ENCODE measurements at places on chromosomes 6 and 20. TPM values are rescaled to one million over a fixed set of nuclear protein-coding genes. Genes with fewer than 3 reads are reported as not detected.

COX4I2 gene
- not detected for total RNA-seq

- no peak overlapping the region for H3K4me3 ChIP-seq
- H3K27me3 ChIP-seq = peaks cover 12% of the 10 kb centered on the region
- H3K4me1 ChIP-seq = no peaks in the 10 kb centered on the region
- no peaks in the 10 kb centered on the region for H3K36me3 ChIP-seq
- no peak overlapping the region for H3K27ac ChIP-seq
- no peak for DNase-seq
These were observed 18.2 kb upstream of the FRMD1 start for GRCh38 chr6:168097221-168097620.

- H3K27me3 ChIP-seq = peaks cover 12% of the 10 kb centered on the region
- no peak overlapping the region for H3K27ac ChIP-seq
These were observed 24.7 kb downstream of the FNDC1 start for GRCh38 chr6:159193923-159194322.

DNA sequence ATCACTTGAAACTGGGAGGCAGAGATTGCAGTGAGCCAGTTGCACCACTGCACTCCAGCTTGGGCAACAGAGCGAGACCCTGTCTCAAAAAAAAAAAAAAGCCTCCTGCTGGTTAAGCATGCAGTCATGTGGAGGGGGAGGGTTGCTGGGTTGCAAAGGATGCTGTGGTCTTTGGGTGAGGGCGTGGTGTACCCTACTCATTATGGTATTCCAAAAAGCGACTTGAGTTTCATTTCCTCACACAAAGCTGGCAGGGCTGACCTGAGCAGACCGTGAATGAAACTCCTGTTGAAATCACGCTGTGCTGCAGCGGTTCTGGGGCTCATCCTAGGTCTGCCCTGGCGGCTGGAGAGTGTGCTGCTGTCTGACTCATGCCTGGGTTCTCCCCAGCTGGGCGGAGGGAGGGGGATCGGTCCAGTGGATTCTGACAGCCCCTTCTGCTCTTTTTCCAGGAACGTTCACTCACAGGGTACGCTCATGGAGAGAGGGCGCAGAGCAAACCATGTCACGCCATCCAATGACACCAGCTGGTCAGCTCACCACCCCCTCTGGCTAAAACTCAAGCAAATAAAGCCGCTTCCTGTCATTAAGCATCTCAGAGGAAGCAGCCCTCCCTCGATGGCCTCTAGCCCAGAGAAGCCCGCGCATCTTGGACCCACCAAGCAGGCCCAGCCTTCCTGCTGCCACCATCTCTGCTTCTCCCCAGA lies 166.2 kb downstream of the SCML4 start:
- DNase-seq = peak; percentile 88
- peak overlapping the region; percentile 35 for H3K27ac ChIP-seq
- peak overlapping the region; percentile 61 for H3K4me3 ChIP-seq
- peaks cover 36% of the 10 kb centered on the region for H3K4me1 ChIP-seq

DNA sequence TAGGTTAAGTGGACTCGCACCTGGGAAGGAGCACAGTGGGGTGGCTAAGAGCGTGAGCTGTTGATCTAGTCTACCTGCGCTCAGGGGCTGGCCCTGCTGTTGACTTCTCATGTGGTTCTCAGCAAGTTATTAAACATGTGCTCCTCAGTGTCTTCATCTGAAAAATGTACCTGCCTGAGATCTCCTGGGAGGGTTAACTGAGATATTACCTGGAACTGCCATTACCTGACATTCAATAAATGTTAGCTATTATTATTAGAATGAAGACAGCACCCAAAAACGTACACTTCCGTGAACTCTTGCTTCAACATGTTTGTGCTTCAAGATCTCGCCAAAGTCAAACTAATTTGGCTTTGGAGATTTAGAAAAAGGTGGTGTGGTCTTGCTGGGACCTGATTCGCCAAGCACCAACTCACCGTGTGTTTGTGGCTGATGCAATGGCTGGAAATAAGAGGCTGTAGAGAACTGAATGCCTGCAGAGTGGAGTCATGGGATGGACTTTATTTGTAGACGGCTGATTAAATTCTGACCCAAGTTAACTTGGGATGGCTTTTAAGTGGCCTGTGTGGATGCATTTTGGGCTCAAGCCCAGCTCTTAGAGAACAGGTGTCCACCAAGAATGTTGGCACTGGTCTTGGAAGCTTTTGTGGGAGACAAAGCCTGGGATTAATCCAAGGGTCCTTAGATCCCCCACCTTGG lies 692.9 kb downstream of the QKI start:
- H3K27me3 ChIP-seq = peaks cover 13% of the 10 kb centered on the region
- H3K36me3 ChIP-seq = no peaks in the 10 kb centered on the region
- no peak overlapping the region for H3K27ac ChIP-seq
- no peak overlapping the region for H3K4me3 ChIP-seq
- no peak for DNase-seq

DNA sequence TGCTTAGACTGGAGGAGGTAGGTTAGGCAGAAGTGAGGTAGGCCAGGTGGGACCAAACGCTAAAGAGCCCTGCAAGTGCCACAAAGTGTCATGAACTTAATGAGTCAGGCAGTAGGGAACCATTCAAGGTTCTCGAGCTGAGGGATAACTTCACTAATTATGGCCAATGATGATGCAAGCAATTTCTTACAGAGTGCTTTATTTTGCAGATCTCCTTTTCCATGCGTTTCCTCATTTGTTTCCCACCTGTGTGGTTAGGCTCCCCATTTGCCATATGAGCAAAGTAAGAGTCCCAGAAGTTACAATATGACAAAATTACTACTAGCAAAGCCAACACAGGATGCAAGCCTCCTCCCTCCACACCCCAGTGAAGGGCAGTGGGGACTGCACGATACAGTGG lies 36.5 kb upstream of the PSMF1 start:
- H3K4me3 ChIP-seq = no peak overlapping the region
- peaks cover 15% of the 10 kb centered on the region for H3K4me1 ChIP-seq
- no peak overlapping the region for H3K27ac ChIP-seq
- H3K36me3 ChIP-seq = peaks cover 7% of the 10 kb centered on the region

GRCh38 chr6:44480097-44480541 lies 92.6 kb downstream of the CDC5L start:
- H3K4me1 ChIP-seq = no peaks in the 10 kb centered on the region
- no peak for DNase-seq
- no peak overlapping the region for H3K27ac ChIP-seq
- no peak overlapping the region for H3K4me3 ChIP-seq
- no peaks in the 10 kb centered on the region for H3K36me3 ChIP-seq

GRCh38 chr20:35341366-35342028 lies 49.3 kb upstream of the FAM83C start:
- no peaks in the 10 kb centered on the region for H3K27me3 ChIP-seq
- H3K4me3 ChIP-seq = no peak overlapping the region
- no peak for DNase-seq
- H3K27ac ChIP-seq = no peak overlapping the region

- peaks cover 25% of the 10 kb centered on the region for H3K27me3 ChIP-seq
- no peak overlapping the region for H3K4me3 ChIP-seq
- peaks cover 10% of the 10 kb centered on the region for H3K4me1 ChIP-seq
- H3K36me3 ChIP-seq = no peaks in the 10 kb centered on the region
- H3K27ac ChIP-seq = no peak overlapping the region
These were observed 4.1 kb upstream of the RAB23 start for GRCh38 chr6:57226221-57226620.

DNA sequence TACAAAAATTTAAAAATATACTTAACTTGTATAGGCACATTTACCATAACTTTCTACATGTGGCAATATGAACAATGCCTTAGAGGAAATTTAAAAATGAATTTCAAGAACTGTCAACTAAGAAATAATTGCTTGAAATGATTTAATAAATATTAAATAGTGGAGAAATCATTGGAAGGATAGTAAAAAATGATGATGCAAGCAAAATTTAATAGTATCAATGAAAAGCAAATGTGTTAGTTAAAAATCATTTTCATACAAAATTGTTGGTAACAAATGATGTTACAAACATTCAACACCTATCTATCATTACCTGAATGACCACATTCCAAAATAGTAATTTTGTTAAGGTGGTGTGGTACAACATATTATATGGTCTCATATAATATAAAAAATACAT lies 331.0 kb downstream of the HAO1 start:
- no peaks in the 10 kb centered on the region for H3K36me3 ChIP-seq
- no peaks in the 10 kb centered on the region for H3K27me3 ChIP-seq
- H3K4me3 ChIP-seq = no peak overlapping the region
- H3K27ac ChIP-seq = no peak overlapping the region

DNA sequence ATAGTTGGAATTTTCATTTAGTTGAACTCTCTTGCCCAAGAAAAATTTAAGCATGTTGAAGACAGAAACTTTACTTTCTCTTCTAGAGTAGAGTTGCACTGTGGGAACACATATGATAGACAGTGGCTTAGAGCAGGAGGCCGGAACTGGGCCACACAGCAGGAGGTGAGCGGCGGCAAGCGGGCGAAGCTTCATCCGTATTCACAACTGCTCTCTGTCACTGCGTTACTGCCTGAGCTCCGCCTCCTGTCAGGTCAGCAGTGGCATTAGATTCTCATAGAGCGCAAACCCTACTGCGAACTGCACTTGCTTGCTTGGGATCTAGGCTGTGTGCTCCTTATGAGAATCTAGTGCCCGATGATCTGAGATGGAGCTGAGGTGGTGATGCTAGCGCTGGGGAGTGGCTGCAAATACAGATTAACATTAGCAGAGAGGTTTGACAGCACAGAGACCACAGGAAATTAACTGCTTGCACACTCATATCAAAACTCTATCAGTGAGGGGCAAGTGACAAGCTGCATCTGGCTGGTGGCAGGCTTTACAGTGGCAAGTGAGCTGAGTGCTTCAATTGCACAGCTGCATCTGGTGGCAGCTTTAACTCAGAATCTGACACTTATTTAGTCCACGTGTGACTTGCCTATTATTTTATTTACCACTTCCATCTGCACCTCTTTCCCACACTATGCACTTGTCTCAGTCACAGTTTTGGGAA lies 174.9 kb upstream of the C6orf118 start:
- no peaks in the 10 kb centered on the region for H3K4me1 ChIP-seq
- no peak for DNase-seq
- no peak overlapping the region for H3K27ac ChIP-seq
- no peak overlapping the region for H3K4me3 ChIP-seq
- no peaks in the 10 kb centered on the region for H3K36me3 ChIP-seq

ANKEF1 gene
- 0.58 TPM for total RNA-seq

C6orf141 gene
- 0.43 TPM for total RNA-seq

CLVS2 gene
- not detected for total RNA-seq

GRCh38 chr6:6001443-6001842 lies 5.3 kb downstream of the NRN1 start:
- no peak overlapping the region for H3K4me3 ChIP-seq
- peaks cover 90% of the 10 kb centered on the region for H3K27me3 ChIP-seq
- peaks cover 70% of the 10 kb centered on the region for H3K4me1 ChIP-seq

ECT2L gene
- not detected for total RNA-seq

EEF1A2 gene
- 1.4 TPM for total RNA-seq

GRCh38 chr20:12984863-12985262 lies 23.9 kb upstream of the SPTLC3 start:
- no peaks in the 10 kb centered on the region for H3K36me3 ChIP-seq
- no peaks in the 10 kb centered on the region for H3K4me1 ChIP-seq
- no peak overlapping the region for H3K4me3 ChIP-seq
- no peak for DNase-seq

DNA sequence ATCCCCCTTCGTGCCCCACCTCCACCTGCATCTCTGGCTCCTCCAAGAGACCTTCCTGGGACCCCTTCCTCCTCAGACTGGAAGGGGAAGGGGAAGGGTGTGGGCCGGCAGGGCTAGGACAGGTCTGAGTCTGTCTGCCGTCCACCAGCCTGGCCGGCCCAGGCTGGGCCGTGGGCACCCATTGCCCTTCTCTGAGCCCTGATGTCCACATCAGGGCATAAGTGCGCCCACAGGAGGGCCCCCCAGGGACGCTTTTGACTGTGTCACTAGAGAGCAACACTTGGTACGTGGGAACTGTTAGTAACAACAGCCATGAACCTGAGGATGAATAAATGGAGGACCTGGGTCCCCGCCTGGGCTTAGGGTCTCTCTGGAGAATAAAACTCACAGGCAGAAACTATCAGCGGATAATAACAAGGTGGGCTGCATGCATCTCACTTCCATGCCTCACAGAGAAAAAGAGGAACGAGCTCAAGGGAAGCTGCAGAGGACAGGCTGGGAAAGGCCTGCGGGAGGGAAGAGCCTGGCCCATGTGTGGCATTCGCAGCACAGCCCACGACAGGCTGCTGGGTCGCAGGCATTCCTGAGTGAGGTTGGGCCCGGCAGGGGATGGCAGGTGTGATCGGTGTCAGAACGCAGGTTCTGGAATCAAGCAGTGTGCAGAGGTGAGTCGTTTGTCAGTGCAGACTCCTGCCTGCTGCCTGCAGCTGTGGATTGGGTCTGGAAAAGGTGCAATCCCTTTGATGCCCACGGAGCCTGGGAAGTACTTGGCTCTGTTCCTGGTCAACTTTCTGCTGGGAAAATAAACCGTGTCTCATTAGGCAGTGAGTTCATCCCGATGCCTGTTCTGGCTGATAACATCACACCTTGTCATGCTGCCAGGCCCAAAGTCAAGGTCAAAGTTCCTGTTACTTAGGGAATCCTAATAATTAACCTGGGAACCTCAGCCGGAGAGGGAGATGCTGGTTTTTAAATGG lies 60.9 kb downstream of the BCAS4 start:
- no peak for DNase-seq
- H3K27ac ChIP-seq = no peak overlapping the region
- peaks cover 4% of the 10 kb centered on the region for H3K4me1 ChIP-seq
- H3K36me3 ChIP-seq = no peaks in the 10 kb centered on the region

- H3K36me3 ChIP-seq = no peaks in the 10 kb centered on the region
- no peak overlapping the region for H3K4me3 ChIP-seq
- H3K27me3 ChIP-seq = peaks cover 31% of the 10 kb centered on the region
- H3K4me1 ChIP-seq = peaks cover 5% of the 10 kb centered on the region
These were observed 89.8 kb downstream of the EYA2 start for GRCh38 chr20:46984405-46984804.

- no peak for DNase-seq
- H3K27me3 ChIP-seq = peaks cover 2% of the 10 kb centered on the region
- H3K36me3 ChIP-seq = no peaks in the 10 kb centered on the region
These were observed 303.1 kb upstream of the CDYL start for GRCh38 chr6:4472969-4473642.

GUCA1A gene
- total RNA-seq = not detected

- H3K4me1 ChIP-seq = peaks cover 23% of the 10 kb centered on the region
- H3K36me3 ChIP-seq = peaks cover 58% of the 10 kb centered on the region
- no peak overlapping the region for H3K4me3 ChIP-seq
- no peak for DNase-seq
- H3K27me3 ChIP-seq = no peaks in the 10 kb centered on the region
These were observed 25.5 kb downstream of the C20orf173 start for GRCh38 chr20:35503841-35504561.

B4GALT5 gene
- total RNA-seq = 16.8 TPM

DNA sequence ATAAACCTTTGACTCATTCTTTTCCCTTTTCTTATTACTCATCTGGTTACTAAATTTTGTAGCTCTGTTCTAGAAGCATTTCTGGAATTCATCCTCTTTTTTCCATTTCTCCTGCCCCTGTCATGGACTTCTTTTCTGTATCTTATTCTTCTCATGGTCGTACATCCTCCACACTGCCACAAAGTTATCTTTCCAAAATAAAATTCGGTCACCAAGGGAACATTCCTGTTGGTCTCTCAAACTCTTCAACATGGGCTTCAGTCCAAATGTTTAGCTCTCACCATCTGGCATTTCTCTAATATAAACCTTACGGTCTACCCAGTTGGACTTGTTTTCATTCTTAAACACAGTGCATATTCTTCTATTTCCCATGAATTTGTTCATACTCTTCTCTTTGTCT lies 428.8 kb upstream of the ID4 start:
- H3K4me1 ChIP-seq = no peaks in the 10 kb centered on the region
- H3K4me3 ChIP-seq = no peak overlapping the region
- no peaks in the 10 kb centered on the region for H3K27me3 ChIP-seq
- H3K36me3 ChIP-seq = no peaks in the 10 kb centered on the region
- DNase-seq = no peak
